Thoracic aorta (tissue), 2 donors: ENCODE measurements at places on chromosomes 16 and 17. TPM values are rescaled to one million over a fixed set of nuclear protein-coding genes. Genes with fewer than 3 reads are reported as not detected.

PRDM7 gene
- total RNA-seq = not detected

ZG16B gene
- not detected for total RNA-seq

GRCh38 chr16:15573274-15573895 is 69.6 kb downstream of the MARF1 start:
- no peak for DNase-seq

- no peak for DNase-seq
These were observed 574.8 kb upstream of the C16orf82 start for GRCh38 chr16:26491962-26492361.

DNA sequence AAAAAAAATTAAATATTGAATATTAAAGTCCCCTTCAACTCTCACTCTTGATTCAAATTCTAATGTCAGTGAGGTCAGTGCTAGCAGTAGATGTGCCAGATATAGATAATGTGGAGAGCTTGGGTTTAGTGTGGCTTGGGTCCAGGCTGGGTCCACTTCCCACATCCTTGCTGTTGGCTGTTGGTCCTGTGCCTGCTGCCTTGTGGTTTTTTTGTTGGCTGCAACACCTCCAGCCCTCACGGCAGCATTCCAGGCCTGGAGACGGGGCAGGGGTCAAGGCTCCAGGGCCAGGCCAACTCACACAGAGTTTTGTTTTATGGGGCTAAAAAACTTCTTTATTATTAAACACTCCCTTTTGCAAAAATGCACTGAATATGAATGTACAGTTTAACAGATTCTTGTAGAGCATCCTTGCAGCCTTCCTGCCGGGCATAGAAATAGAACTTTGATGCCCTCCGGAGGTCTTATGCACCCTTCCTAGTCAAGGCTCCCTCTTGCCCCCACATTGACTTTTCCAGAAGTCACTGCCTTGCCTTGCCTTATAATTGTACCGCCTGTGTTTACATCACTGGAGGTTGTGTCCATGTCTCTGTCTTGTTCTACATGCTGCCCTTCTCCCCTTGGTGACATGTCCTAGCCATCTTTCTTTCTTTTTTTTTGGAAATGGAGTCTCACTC is 25.5 kb upstream of the MYO15B start:
- DNase-seq = no peak

GRCh38 chr17:64599827-64600226 is 62.3 kb downstream of the SMURF2 start:
- DNase-seq = no peak

DNA sequence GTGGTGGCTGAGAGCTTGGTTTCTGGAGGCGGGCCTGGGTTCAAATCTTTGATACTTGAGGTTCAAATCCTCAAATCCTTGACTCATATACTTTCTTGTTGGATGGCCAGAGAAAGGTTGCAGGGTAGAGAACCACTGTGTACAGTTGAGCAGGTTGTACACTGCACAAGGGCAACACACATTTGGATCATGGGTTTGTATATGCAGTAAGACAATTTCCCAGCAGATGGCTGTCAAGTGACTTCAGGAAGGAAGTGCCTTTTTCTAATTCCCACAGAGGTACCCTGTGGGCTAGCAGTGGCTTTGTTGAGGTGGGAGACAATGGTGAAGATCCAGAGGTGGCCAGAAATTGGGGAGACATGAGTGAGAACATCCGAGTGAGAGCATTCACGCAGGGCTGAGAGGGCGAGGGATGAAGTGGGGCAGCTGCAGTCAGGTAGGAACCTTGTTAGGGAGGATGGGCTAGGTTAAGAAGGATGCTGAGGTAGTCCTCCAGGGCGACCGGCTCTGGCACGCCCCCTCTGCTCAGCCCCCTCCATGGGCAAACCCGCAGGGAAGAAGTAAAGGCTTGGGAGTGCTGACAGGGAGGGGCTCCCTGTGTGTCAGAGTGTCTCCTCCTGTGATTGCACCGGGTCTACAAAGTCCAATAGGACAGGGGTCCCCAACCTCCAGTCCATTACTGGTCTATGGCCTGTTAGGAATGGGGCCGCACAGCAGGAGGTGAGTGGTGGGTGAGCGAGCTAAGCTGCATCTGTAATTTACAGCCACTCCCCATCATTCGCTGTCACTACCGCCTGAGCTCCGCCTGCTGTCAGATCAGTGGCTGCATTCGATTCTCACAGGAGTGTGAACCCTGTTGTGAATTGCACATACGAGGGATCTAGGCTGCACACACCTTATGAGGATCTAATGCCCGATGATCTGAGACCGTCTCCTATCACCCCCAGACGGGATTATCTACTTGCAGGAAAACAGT is 2.7 kb downstream of the C16orf89 start:
- no peak for DNase-seq

DNA sequence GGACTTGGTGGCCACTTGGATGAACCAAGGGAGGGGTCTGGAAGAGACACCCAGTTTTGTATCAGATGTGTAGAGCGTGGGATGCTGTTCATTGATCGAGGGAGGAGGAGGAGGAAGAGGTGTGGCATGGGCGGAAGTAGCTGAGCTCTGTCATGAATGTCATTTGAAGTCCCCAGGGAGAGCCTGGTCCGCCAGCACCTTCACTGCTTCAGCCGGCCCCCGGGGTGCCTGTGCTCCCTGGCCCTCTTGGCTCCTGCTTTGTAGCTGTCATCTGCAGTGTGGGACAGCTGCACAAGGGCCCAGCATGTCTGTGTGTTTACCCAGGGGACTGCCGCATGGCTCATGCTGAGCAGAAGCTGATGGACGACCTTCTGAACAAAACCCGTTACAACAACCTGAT is 75.4 kb upstream of the RBL2 start:
- no peak for DNase-seq

DNA sequence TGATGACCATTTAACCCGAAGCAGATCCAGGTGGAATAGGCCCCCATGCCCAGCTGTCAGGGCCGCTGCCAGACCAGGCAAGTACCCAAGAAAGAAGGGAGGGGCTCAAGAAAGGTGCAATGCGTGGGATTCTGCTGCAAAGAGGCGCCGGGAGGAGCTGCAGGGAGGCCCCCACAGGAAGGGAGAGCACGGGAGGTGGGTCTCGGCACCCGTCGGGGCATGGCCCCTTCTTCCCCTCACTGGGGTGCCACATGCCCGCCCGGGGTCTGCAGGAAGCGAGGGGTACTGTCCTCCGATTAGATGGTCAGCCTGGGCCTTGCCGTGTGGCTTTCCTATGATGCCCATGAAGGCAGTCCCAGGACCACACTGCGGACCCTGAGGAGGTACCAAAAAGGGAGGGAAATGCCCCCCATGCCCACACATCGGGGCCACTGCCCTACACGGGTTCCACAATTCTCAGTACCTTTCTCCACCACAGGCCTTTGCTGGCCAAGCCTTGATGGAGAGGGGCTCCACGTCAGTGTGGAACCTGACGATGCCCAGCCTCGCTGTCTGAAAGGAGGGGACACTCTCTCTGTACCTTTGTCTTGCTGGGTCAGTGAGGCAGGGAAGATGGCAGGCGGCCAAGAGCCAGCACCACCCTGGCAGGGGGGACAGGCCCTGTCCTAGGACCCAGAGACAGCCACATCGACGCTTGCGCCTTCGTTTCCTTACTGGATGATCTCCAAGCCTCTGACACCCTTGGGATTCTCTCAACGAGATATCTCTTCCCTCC is 45.5 kb upstream of the DNAH17 start:
- DNase-seq = no peak

DNA sequence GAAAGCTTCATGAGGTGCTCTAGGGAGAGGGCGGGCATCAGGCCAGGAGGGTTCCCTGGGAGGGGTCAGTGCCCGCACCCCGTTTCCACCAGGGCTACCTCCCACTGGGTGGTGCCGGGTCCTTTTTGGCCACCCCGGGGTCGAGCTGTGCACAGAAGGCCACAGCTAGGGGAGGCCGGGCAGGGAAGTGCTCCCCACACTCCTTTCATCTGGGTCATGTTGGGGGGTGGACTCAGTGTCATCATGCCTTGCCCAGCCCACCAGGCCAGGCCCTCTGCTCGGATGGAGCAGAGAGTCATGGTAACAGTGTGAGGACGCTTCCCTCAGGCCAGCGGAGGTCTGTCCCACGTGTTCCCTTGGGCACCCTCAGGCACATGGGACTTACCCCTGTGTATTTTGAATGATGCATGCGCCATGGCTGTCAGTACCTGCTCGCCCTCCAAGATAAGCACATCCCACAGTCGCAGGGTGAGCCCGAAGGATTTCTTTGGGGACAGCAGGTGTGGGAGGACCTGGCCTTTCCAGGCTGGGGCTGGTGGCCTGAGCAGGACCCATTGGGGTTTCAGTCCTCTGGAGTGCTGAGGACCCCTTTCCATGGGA is 46.4 kb downstream of the TNFRSF13B start:
- no peak for DNase-seq

DNA sequence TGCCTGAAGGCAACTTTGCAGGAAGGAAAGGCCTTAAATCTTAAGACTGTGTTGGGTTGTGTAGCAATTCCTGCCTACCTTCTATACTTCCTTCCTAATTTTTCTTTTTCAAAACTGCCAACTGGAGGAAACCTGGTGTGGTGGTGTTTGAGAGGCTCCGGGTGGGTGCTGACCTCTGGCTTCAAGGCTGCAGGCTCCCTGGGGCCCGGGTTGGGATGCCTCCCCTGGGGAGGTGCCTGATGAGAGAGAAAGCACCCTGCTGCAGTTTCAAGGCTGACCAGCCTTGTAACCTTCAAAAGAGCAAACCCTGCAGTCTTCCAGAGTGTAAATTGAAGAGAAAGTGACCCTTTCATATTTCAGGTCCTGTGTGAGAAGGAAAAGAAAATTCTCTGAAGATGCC is 55.9 kb downstream of the MSI2 start:
- no peak for DNase-seq

DNA sequence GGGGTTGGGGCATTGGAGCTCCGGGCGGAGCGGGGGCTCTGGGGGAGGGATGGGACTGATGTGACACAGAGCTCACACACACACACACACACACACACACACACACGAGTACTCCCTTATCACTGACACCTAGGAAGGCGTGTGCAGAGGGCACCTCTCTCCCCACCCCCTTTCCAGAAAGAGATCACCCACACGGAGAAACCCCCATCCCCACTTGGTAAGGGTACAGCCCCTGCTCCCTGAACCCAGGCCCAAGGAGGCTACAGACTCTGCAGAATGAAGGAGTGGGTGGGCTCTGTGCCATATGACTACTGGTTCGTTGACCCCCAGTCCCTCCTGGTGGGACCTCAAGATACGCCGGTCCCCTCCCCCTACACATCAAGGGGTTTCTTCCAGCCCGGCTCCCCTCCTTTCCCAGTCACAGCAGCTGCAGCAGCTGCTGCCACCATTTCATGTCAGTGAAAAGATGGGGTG is 8.7 kb upstream of the ARHGAP23 start:
- no peak for DNase-seq

- DNase-seq = no peak
These were observed 60.9 kb downstream of the OMG start for GRCh38 chr17:31236137-31236536.
